Mammary epithelial cell (primary cell): ENCODE measurements at places on chromosomes 16 and 17.

DNA sequence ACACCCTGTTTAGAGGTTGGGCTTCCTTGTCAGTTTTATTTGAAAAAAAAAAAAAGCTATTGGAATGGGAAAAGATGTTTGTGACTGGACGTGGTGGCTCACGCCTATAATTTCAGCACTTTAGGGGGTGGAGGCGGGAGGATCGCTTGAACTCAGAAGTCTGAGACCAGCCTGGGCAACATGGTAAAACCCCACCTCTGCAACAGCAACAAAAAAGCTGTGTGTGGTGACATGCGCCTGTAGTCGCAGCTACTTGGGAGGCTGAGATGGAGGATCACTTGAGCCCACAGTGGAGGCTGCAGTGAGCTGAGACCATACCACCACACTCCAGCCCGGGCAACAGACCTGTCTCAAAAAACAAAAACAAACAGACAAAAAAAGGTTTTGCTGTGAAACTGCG lies 66.1 kb upstream of the SIAH1 start:
- DNase-seq, result no peak

GRCh38 chr17:57067162-57067561 lies 17.9 kb upstream of the AKAP1 start:
- DNase-seq, result peak; percentile 15

DNA sequence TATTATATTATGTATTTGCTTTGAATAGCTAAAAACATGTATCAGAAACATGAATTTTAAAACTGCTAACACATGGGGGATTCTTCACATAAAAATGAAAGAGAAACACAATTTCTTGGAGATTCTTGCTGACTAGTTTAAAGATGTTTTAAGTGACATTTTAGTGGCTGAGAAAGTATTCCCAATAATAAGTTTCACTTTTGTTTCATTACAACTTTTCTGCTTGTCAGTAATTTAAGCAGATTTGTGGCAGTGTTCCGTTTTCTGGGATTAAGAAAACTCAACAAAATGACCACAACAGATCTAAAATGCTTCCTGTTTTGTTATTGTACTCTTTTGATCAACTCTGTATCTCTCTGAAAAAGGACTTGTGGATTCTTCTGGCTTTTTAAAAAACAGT lies 75.9 kb downstream of the NLK start:
- no peak for DNase-seq

GRCh38 chr17:27206447-27206846 lies 87.5 kb upstream of the WSB1 start:
- DNase-seq, result no peak

DNA sequence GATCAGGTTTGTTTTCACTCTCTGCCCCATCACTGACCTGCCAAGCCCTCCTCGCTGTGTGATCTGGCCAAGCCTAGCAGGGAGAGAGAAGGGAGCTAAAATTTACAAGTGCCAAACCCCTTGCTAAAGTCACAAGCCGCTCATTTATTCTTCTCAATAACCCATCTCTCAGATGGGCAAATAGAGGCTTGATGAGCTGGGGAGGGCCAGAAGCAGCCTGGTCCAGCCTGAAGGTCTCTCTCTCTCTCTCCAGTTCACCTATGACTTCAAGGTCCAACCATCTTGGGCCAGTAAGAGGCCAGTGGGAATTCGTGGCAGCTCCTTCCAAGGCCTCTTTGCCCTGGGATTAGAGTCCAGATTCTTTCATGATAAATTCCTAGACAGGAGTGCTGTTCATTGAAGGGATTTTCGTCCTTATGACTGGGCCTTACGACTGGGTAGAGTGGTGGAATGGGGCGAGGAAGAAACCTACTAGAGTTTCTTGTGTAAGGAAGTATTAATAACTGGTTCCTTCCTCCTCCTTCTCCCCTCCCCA lies 3.4 kb downstream of the CA7 start:
- DNase-seq, result no peak

DNA sequence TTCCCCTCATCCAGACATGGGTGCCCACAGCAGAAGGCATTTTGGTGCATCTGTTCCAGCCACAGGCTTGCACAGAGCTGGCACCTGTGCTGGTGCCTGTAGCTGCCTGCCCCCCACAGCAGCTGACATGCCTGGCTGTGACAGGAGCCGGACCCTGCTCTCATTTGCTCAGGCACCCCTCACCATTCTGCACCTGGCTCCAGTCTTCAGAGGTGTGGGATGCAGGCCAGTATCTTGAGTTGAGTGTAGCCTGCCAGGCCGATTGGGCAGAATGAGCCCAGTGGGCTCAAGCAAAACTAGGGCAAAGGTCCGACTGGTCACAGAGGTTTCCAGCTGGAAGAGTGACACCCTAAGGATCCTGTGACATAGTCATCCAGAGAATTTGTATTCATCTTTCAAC lies 887.7 kb downstream of the CDH11 start:
- no peak for DNase-seq

GRCh38 chr16:73062001-73062616 lies 14.2 kb upstream of the ZFHX3 start:
- no peak for DNase-seq

GRCh38 chr17:80474231-80474960 lies 2.0 kb downstream of the NPTX1 start:
- DNase-seq, result no peak

- peak; percentile 42 for DNase-seq
Observed at GRCh38 chr16:51982715-51983680, 563.9 kb downstream of the TOX3 start.

DNA sequence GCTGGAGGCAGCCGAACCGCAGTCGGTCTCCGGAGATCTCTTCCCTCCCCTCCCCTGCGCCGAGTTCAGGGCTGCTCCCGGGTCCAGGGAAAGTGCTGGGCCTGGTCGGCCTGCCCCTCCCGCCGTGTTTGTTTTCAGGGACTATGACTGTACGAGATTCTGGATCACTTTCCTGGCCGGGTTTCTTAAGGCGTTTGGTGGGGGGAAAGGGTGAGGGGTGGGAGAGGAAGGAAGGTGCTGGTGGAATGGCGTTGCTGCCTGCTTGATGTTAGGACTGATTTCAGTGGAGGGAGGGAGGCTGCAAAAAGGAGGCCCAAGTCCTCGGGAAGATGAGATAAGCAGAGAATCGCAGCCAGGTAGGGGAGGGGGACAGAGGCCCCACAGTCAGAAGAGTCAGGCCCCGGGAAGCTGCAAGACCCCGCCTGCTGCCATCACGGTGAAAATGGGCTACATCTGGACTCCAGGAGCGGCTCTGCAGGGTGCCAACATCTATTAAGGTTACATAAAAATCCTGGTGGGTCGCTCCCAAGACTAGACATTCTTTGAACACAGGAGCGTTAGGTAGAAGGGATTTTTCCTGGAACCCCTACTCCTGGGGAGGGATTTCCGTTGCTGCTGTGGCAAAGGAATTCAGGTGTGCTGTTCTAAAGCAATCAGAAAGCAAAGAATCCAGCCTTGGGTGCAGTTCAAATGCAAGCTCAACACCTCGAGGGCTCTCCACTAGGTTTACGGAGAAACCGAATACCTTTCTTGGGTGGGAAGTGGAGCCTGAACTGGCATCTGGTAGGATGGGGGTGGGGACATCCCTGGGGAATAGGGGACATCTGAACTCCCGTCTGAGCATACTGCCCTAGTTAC lies 1.2 kb downstream of the ARHGAP44 start:
- DNase-seq, result no peak

DNA sequence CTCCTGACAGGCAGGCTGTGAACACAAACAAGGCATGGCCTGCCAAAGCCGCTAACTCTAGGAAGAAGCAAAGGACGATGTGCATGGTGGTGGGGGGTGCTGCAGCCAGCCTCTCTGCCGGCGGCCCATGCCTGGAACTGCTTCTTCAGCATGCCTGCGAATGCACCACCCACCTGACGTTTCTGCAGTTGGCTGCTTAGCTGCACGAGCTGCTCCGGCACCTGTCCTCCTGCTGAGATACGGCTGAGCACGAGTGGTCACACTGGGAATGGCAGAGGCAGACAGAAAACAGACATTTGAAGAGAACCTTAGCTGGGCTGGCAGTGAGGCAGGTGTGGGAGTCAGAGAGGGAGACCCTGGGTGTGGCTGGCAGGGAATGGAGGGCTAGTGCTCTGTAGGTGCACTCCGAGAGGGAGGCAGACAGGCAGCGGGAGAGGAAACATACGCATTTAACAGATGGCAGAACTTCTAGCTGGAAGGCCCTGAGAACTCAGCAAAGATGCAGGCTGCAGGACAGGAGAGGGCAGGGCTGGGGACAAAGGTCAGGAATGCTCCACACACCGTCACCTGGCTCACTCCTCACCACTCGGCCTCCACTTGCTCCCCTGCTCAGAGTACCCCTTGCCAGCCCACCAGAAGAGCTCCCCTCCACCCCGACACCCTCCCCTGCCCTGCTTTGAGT lies 5.2 kb downstream of the FLCN start:
- no peak for DNase-seq

- no peak for DNase-seq
Observed at GRCh38 chr17:21530841-21531240, 154.7 kb downstream of the KCNJ12 start.

- DNase-seq, result no peak
Observed at GRCh38 chr17:4119299-4119698, 23.5 kb downstream of the ZZEF1 start.

- DNase-seq, result no peak
Observed at GRCh38 chr16:500709-501108, 26.8 kb upstream of the CAPN15 start.

DNA sequence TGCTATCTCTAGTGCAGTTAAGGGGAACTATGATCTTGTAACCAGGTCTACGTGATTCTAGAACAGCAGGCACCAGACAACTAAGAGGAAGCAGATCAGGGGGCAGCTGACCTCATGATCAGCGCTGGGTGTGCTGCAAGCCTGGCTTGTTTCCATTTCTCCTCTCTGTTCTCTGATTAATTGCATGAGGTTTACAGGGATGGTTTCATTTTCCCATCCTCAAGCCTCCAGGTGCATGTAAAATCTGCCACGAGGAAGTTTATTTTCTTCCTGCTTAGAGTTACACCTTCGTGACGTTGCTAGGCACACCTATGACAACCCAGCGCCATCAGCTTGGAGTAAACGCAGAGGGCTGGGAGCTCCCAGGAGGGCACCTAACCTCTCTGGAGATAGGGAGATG lies 4.3 kb upstream of the NUPR1 start:
- no peak for DNase-seq

GRCh38 chr17:68674029-68674925 lies 73.1 kb upstream of the FAM20A start:
- DNase-seq, result no peak

- DNase-seq, result no peak
Observed at GRCh38 chr16:29831490-29831889, 11.2 kb downstream of the MVP start.

GRCh38 chr16:54512467-54512995 lies 225.9 kb upstream of the IRX3 start:
- DNase-seq, result no peak

DNA sequence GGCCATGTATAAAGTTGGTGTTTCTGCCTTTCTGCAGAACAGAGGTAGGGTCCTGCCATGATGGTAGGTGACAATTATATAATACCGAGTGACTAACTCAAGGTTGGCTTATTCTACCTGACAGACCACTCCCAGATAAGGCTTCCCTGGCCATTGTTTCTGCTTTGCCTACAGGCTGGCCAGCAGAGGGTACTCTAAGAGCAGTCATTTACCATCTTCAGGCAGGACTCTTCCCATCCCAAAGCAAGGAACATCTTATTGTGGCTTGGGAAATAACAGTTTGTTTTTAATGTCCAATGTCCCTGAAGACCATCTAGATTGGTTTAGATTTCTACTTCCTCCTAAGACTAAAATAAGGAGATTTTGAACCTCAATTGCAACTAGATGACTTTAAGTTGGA lies 74.1 kb downstream of the SNX11 start:
- no peak for DNase-seq

DNA sequence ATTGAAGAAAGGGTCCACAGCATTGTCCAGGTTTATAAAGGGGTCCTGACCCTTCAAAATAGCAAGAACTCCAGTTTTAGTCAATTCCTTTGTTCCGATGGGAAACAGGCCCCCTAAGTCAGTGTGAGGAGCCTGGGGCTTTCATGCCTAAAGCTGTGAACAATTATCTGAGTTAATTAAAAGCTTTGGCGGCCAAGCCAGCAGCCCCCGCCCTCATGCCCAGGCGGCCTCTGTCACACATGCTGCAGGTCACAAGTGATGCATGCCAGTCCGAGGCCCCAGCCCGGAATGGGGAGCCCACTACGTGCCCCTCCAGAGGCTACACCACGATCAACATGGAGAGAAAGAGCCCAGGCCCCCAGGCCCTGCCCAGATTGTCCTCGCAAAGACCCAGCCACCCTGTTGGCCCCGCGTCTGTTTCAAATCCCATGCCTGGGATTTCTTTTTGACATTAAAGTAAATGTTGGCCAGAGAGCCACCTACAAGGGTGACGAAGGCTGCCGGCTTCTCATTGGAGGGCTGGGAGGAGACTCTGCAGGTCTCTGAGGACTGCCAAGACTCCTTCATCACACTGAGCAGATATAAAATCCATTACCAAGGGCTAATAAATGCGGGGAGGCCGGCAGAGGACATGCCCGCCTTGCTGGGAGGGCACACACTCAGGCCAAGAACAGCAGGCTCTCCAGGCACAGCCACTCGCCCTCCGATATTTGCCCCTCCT lies 14.5 kb upstream of the PITPNM3 start:
- DNase-seq, result no peak

- peak; percentile 75 for DNase-seq
Observed at GRCh38 chr16:66741169-66741900, 10.1 kb downstream of the DYNC1LI2 start.

DNA sequence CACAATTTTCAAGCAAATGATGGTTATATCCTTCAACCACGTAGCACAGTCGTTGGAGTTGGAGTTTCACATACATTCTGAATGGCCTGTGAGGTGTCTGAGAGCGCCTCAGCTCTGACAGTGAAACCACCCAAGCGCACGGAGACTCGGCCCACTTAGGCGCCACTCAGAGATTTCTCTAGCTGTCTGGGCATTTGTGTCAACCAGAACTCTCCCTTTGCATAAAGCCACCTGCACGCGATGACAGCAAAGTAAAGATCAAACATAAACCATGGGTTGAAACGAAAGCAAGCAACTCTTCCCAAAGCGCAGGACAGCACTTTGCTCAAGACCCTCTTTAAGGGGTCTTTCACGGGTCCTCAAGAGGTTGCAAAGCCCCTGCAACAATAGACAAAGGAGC lies 533 bp downstream of the SLC6A4 start:
- DNase-seq, result no peak

GRCh38 chr17:63378411-63379375 lies 67.4 kb downstream of the CYB561 start:
- no peak for DNase-seq

- DNase-seq, result no peak
Observed at GRCh38 chr16:23527961-23528643, 17.8 kb upstream of the GGA2 start.

GRCh38 chr17:3475251-3475685 lies 529 bp upstream of the ASPA start:
- DNase-seq, result no peak

DNA sequence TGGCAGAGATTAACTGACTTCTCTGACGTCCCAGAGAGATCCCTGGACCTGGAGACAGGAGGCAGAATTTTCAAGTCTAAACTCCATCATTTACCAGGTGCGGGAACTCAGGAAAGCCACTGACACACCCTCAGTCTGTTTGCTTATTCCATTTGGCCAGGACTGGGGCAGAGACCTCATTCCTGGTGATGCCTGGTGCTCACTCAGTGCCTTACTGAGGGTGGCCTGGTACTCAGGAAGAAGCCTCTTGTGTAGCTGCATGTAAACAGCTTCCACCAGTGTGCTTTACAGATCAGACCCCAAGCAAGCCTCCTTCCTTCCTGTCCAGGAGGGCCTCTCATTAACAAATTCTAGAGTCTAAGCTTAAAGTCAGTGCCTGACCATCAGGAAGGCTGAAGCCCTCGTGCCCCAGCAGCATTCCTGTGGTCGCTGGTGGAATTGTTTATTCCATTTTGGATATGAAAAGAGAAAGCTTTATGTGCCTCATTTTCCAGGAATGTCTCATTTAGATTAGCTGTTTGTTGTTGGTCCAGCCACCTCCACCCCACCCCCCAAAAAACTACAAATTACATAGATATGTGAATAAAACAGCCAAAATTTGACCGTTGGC lies 236.1 kb upstream of the CDH5 start:
- DNase-seq, result no peak
